ENCODE measurements at places on chromosomes 3 and 15.

DNA sequence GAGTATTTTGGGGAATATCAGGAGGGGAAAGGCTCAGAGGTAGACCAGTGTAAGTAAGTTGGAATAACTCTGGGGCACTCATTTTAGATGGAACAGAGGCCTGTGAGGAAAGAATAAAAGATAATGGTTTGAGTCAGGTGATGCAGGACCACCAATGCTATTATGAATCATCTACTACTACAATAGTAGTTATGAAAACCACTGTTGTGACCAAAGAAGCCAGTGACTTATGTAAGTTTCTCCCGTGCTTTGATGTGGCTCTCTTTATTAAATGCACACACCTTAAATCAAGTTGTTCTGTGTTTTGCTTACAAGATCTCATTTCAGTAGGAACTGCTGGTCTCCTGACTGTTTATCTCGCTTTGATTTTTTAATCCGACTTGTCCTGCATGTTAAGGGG lies 13.1 kb upstream of the GUCA1C start:
- DNase-seq: no peak

GRCh38 chr15:43920815-43921214 lies 94.0 kb downstream of the WDR76 start:
- no peak for DNase-seq

DNA sequence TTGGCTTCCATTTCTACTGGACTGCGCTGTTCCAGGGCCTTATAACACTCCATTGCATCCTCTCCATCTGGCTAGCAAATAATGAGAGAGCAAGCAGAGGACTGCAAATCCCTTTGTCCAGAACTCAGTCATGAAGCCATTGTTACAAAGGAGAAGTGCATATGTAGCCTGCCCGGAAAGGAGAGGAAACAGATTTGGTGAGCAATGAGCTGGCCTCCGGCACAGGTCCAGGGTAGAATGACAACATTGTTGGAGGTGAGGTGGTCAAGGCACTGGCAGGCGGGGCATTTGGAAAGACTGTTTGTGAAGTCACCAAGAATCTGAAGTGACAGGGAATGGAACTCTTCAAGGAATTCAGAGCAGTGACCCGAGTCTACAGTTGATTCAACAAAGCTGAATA lies 25.0 kb upstream of the ATP1B3 start:
- no peak for DNase-seq

DNA sequence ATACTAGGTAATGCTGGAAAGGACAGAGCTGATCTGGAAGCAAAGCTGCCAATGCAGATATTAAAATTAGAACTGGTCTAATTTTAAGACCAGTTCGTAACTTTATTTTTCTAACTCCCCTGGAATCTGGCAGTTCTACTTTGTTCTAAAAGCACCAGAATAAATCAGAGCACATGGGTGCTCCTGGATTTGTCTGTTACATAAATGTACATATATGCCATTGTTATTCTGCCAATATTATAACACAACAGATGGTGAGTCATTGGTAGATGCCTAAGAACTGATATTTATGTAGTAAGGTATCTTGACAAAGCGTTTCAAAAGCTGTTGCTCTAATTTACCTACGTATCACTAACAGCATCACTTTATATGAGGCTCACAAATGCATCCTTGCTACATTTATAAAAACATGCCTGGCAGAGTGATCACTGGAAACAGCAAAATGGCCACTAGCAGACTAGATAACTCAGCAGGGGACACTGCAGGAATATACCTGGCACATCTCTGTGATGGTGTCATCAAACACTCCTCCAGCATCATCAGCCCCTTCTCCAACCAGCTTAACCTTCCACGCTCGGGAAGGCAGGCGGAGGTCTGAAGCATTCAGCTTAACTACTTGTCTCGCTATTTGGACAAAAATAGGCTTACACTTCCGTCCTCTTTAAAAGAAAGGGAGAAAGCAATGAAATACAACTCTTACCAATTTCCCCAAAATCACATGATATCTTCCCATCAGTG lies 26.2 kb downstream of the FBXL22 start:
- DNase-seq: no peak

GRCh38 chr3:118868051-118868450 lies 166.6 kb downstream of the IGSF11 start:
- DNase-seq: no peak

DNA sequence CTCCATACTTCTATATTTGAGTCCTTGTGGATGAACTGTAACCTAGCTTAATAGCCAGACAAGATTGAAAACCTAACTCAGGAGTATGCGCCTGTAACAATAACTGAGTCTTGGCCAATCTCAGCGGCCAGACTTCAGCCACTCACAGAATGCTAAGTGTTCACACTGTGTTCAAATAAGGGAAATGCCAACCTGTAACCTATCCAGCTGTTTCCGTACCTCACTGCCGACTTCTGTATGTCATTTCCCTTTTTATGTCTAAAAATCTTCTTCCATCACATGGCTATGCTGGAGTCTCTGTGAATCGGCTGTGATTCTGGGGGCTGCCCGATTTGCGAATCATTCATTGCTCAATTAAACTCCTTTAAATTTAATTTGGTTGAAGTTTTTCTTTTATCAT lies 169.2 kb downstream of the NFKBIZ start:
- no peak for DNase-seq

GRCh38 chr15:64640146-64640871 lies 135.1 kb downstream of the RBPMS2 start:
- no peak for DNase-seq

GRCh38 chr3:189449084-189449483 lies 182.1 kb upstream of the TP63 start:
- DNase-seq: no peak

GRCh38 chr15:83845230-83845629 lies 191.3 kb downstream of the ADAMTSL3 start:
- DNase-seq: no peak

DNA sequence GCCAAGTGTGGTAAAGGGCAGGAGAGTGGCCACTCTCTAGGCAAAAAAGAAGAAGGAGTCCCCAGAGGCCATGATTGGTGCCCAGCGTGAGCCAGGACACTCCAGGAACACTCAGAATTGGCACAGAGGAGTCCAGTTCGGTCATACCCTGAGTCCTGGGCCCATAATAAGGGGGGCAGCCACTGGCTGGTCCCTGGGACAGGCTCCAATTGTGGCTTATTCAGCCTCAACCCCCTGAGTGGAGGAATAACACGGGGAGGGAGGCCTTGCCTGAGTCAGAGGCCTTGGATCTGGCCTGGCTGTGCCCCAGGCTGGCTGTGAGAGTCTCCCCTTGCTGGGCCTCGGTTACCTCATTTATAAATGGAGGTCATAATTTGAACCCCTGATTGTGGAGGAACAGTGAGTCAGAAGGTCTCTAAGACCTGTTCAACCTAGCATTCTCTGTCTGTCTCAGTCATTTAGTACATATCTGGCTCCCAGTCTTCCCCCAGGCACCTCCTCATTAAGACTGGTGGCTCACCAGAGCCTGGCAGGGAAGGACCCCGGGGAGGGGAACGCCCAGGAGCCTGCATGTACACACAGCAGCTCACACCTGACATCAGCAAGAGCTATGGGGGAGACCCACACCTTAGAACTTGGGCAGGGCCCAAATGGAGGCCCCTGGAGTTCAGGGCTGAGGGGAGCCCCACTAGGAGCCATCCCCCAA lies 95.9 kb upstream of the ATP2B2 start:
- DNase-seq: no peak

- DNase-seq: no peak
Measured at GRCh38 chr3:188126934-188127333, 27.0 kb upstream of the LPP start.

DNA sequence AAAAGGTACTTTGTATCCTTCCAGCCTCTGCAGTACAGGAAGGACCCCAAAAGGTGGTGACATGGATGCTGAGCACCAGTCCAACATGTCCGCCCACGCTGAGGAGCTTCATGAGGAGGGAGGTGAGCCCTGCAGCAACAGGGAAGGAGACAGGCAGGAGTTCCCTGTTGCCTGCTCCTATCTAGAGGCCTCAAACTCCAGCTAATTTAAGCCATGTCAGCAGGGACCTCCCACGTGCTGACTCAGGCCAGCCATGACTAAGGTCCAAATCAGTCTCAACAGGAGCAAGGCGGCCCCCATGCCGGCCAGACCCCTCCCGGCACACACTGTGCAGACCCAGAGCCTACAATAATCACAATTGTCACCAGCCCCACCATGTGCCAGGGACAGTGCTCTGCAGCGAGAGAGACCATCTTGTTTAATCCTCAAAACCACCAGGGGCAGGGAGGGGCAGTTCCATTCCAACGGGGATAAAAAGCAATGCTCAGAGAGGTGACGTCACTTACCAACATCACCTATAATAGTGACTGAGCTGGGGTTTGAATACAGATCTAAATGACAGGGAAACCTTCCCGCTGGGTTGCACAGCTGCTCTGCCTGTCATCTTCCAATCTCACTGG lies 54.5 kb upstream of the GATA2 start:
- DNase-seq: no peak
